Spleen (tissue), 13 donors: ENCODE measurements at places on chromosomes 13 and 19. TPM values are rescaled to one million over a fixed set of nuclear protein-coding genes. Genes with fewer than 3 reads are reported as not detected.

Gene ZNF471
- total RNA-seq, result 9.0 TPM

Gene SHANK1
- 0.85 TPM for total RNA-seq

Gene ZNF30
- total RNA-seq, result 3.2 TPM

Gene SIGLEC5
- 9.9 TPM for total RNA-seq

Gene NLRP11
- 0.22 TPM for total RNA-seq

Gene STRN4
- 126 TPM for total RNA-seq

Gene TMEM255B
- 5.7 TPM for total RNA-seq

Gene ETV2
- 0.57 TPM for total RNA-seq

Gene ZNF284
- total RNA-seq, result 2.8 TPM

Gene KLHL1
- not detected for total RNA-seq

Gene ZNF77
- 4.4 TPM for total RNA-seq

Gene ZIC5
- total RNA-seq, result not detected

Gene ZNF575
- 2.4 TPM for total RNA-seq

DNA sequence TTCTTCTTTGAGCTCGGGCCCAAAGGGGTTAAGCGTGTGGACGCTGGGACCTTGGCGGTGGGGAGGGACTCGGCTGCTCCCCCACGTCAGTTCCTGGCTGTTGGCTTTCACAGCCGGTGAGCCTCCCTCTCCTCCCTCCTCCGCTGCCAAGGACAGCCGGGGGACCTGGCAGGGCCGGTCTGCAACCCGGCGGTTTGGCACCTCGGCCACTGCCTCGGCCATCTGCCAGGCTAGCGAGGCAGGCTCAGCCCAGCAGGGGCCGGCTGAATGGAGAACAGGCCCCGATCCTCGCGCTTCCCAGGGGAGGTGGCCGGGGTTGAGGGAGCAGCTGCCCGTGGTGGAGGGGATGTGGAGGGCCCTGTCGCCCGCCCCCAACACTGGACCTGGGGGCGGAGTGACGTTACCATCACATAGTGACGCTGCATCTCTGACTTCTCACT lies 5.0 kb downstream of the TLE5 start:
- no peak overlapping the region for H3K4me3 ChIP-seq
- H3K27me3 ChIP-seq, result no peaks in the 10 kb centered on the region
- DNase-seq, result peak; percentile 90
- H3K27ac ChIP-seq, result peak overlapping the region; percentile 96
- peaks cover 91% of the 10 kb centered on the region for H3K4me1 ChIP-seq

- no peak overlapping the region for H3K27ac ChIP-seq
- no peaks in the 10 kb centered on the region for H3K36me3 ChIP-seq
- H3K4me1 ChIP-seq, result no peaks in the 10 kb centered on the region
- no peak overlapping the region for H3K4me3 ChIP-seq
Observed at GRCh38 chr13:23292586-23292985, 111.8 kb downstream of the SGCG start.

DNA sequence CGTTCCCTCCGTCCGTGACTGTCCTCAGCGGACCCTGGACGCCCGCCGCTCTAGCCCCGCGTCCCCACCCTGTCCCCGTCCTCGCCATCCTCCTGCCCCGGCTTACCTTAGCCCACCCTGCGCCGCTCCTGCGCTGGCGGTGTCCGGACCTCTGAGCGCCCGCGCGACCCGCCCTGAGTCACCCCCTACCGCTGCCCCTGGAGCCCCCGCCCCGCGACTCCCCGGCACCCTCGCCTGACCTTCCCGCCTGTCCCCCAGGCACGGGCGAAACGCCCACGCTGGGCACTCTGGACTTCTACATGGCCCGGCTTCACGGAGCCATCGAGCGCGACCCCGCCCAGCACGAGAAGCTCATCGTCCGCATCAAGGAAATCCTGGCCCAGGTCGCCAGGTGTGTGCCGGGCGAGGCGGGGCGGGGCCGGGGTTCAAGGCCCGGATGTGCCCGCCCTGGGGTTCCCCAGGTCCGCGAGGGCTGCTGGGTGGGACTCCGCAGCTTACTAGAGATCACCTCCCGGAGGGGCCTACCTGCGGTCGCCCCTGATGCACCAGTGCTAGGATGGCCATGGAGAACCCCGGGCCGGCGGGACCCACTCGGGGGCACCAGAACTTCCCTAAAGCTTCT lies 5.1 kb downstream of the HMG20B start:
- no peak for DNase-seq
- H3K27me3 ChIP-seq, result no peaks in the 10 kb centered on the region
- peaks cover 5% of the 10 kb centered on the region for H3K36me3 ChIP-seq
- no peak overlapping the region for H3K27ac ChIP-seq
- no peak overlapping the region for H3K4me3 ChIP-seq
- peaks cover 25% of the 10 kb centered on the region for H3K4me1 ChIP-seq

DNA sequence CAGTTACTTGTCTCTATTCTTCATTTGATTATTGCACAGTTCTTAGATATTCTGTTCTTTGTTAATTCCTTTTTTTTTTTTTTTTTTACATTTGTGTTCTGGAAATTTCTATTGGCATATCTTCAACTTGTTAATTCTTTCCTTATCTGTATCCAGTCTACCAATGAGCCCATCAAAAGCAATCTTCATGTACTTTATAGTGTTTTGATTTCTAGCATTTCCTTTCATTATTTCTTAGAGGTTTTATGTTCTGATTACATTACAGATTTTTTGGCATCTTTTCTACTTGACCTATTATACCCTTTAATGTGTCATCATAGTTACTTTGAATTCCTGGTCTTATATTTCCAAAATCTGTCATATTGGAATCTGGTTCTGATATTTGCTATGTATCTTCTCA lies 2194.8 kb downstream of the PCDH9 start:
- DNase-seq, result no peak
- H3K27me3 ChIP-seq, result no peaks in the 10 kb centered on the region
- H3K4me1 ChIP-seq, result no peaks in the 10 kb centered on the region
- no peak overlapping the region for H3K4me3 ChIP-seq

DNA sequence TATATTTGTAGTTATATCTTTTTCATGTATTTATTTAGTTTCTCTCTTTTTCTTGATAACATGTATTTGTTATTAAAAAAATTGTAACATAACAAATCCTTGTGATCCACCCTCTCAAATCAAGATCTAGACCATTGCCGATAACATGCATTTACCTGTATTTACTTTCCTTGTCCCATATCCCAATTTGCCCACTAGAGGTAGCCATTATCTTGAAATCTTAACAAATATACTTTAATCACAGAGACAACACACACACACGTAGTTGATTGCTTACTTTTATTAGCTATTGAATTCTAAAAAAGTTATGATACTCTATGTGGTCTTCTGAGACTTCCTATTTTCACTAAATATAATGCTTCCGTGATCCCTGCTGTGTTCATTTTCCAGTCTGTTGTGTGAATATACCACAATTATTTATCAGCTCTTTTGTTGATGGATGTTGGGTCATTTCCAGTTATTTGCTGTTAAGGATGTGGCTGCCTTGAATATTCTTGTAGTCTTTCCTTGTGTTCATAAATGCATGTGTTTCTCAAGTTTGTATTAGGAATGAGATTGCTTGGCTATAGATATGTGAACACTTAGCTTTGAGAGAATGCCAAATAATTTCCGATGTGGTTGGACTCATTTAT lies 31.3 kb upstream of the ZMYM2 start:
- no peak for DNase-seq
- no peaks in the 10 kb centered on the region for H3K27me3 ChIP-seq
- H3K27ac ChIP-seq, result no peak overlapping the region
- no peaks in the 10 kb centered on the region for H3K36me3 ChIP-seq
- no peaks in the 10 kb centered on the region for H3K4me1 ChIP-seq
- no peak overlapping the region for H3K4me3 ChIP-seq

GRCh38 chr13:23069566-23069965 lies 111.2 kb upstream of the SGCG start:
- H3K36me3 ChIP-seq, result no peaks in the 10 kb centered on the region
- no peaks in the 10 kb centered on the region for H3K27me3 ChIP-seq
- H3K27ac ChIP-seq, result no peak overlapping the region
- DNase-seq, result no peak

- no peaks in the 10 kb centered on the region for H3K27me3 ChIP-seq
- no peak for DNase-seq
- no peak overlapping the region for H3K4me3 ChIP-seq
- no peaks in the 10 kb centered on the region for H3K4me1 ChIP-seq
Observed at GRCh38 chr19:7083076-7083956, 13.8 kb downstream of the ZNF557 start.

DNA sequence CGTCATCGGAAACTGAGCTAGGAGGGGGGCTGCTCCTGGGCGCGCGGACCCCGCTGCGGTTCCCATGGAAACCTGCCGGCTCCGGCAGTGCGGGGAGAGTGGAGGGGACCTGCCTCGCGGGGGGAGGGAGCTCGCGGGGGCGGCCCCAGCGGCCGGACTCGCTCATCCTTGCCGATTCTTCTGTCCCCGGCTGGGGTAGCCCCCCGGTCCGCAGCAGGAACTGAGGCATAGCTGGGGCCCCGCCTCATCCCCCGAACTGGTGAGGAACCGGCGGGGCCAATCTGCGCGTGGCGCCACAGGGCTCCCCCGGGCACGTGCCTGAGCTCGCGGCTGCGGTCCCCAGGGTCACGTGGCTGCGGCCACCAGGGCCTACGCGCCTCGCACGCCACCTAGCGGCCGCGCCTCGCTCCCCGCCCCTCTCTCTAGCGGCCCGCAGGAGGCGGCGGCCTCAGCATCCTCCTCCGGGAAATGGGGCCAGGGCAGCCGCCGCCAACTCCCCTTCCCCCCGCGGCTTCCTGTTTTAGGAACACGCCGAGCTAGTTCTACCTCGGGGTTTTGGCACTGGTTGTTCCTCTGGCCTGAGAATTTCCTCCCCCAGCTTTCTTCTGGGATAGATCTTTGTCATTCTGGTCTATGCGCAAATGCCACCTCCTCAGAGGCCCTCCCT lies 1.7 kb upstream of the ELAVL3 start:
- H3K36me3 ChIP-seq, result peaks cover 28% of the 10 kb centered on the region
- peak; percentile 97 for DNase-seq
- H3K27me3 ChIP-seq, result peaks cover 41% of the 10 kb centered on the region
- no peak overlapping the region for H3K27ac ChIP-seq
- peaks cover 14% of the 10 kb centered on the region for H3K4me1 ChIP-seq

- no peak overlapping the region for H3K27ac ChIP-seq
- H3K4me1 ChIP-seq, result no peaks in the 10 kb centered on the region
- no peak overlapping the region for H3K4me3 ChIP-seq
Observed at GRCh38 chr13:59790626-59791025, 373.1 kb downstream of the DIAPH3 start.

GRCh38 chr13:38804536-38804935 lies 117.7 kb downstream of the FREM2 start:
- no peaks in the 10 kb centered on the region for H3K27me3 ChIP-seq
- no peaks in the 10 kb centered on the region for H3K36me3 ChIP-seq
- no peak for DNase-seq
- no peaks in the 10 kb centered on the region for H3K4me1 ChIP-seq
- no peak overlapping the region for H3K27ac ChIP-seq

GRCh38 chr19:29040292-29040691 lies 172.7 kb downstream of the UQCRFS1 start:
- DNase-seq, result no peak
- no peak overlapping the region for H3K27ac ChIP-seq
- no peaks in the 10 kb centered on the region for H3K4me1 ChIP-seq
- H3K36me3 ChIP-seq, result no peaks in the 10 kb centered on the region
- no peaks in the 10 kb centered on the region for H3K27me3 ChIP-seq

DNA sequence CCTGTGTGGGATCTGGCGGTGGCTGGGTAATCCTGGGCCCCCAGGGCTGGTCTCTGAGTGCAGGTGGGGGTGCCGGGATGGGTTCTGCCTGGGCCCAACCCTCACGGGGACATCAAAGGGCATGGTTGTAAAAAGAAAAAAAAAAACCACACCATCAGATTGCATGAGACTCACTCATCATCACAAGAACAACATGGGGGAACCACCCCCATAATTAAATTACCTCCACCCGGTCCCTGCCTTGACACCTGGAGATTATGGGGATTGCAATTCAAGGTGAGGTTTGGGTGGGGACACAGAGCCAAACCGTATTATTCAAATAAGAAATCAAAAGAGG lies 14.3 kb downstream of the C1QTNF9 start:
- DNase-seq, result no peak
- no peak overlapping the region for H3K27ac ChIP-seq
- H3K36me3 ChIP-seq, result no peaks in the 10 kb centered on the region
- no peaks in the 10 kb centered on the region for H3K27me3 ChIP-seq

DNA sequence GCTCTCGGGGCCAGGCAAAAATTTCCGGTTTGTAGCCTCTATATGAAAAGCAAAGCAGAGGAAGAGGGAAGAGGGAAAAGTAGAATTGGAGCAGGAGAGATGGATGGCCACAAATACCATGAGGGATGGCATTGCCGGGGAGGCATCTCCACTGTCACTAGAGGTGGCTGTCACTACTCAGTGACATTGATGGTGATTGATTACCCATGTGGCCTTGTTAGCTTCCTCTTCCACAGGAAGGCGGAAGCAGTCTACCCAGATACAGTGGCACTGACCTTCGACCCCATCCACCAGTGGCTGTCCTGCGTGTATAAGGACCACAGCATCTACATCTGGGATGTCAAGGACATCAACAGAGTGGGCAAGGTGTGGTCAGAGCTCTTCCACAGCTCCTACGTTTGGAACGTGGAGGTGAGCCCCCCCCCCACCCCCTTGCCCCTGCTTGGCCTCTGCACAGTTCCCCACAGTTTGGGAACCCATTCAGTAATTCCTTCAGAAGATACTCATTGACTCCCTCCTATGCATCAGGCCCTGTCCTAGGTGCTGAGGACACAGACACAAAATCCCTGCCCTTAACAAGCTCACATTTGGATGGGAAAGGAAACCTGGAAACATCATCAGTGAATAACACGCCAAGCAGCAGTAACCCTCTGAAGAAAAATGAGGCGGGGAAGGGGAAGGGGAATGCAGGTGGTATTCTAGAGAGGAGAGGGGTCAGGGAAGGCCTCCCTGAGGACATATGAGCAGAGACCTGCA lies 18.6 kb downstream of the WDR62 start:
- peaks cover 7% of the 10 kb centered on the region for H3K4me1 ChIP-seq
- H3K27ac ChIP-seq, result no peak overlapping the region
- no peaks in the 10 kb centered on the region for H3K36me3 ChIP-seq
- DNase-seq, result no peak
- H3K4me3 ChIP-seq, result no peak overlapping the region
- no peaks in the 10 kb centered on the region for H3K27me3 ChIP-seq

DNA sequence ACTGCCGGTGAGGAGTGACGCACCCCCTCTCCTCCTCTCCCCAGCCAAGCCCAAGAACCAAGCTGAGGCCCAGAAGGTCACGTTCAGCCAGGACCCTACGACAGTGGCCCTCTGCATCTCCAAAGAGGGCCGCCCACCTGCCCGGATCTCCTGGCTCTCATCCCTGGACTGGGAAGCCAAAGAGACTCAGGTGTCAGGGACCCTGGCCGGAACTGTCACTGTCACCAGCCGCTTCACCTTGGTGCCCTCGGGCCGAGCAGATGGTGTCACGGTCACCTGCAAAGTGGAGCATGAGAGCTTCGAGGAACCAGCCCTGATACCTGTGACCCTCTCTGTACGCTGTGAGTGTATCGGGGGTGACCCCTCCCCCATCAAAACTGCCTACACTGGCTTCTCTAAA lies 19.2 kb upstream of the TOMM40 start:
- no peak for DNase-seq
- H3K27ac ChIP-seq, result no peak overlapping the region
- no peaks in the 10 kb centered on the region for H3K27me3 ChIP-seq
- H3K36me3 ChIP-seq, result peaks cover 44% of the 10 kb centered on the region

GRCh38 chr13:49561062-49561410 lies 24.3 kb downstream of the RCBTB1 start:
- no peaks in the 10 kb centered on the region for H3K36me3 ChIP-seq
- no peaks in the 10 kb centered on the region for H3K27me3 ChIP-seq
- no peak for DNase-seq
- H3K4me3 ChIP-seq, result no peak overlapping the region
- no peaks in the 10 kb centered on the region for H3K4me1 ChIP-seq
- H3K27ac ChIP-seq, result no peak overlapping the region
